ENCODE measurements at places on chromosomes 3 and 15.
A peak's percentile ranks its signal among the peaks of the same experiment; 100 is the strongest.

- DNase-seq, result no peak
Measured at GRCh38 chr15:83192742-83193141, 14.9 kb downstream of the HDGFL3 start.

DNA sequence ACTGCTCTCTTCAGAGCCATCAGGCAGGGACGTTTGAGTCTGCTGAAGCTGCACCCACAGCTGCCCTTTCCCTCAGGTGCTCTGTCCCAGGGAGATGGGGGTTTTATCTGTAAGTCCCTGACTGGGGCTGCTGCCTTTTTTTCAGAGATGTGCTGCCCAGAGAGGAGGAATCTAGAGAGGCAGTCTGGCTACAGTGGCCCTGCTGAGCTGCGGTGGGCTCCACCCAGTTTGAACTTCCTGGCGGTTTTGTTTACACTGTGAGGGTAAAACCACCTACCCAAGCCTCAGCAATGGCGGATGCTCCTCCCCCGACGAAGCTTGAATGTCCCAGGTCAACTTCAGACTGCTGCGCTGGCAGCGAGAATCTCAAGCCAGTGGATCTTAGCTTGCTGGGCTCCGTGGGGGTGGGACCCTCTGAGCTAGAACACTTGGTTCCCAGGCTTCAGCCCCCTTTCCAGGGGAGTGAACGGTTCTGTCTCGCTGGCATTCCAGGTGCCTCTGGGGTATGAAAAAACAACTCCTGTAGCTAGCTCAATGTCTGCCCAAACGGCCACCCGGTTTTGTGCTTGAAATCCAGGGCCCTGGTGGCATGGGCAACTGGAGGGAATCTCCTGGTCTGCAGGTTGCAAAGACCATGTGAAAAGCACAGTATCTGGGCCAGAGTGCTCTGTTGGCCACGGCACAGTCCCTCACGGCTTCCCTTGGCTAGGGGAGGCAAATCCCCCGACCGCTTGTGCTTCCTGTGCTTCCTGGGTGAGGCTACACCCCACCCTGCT, 21.1 kb upstream of the ST6GAL1 start:
- DNase-seq, result no peak

DNA sequence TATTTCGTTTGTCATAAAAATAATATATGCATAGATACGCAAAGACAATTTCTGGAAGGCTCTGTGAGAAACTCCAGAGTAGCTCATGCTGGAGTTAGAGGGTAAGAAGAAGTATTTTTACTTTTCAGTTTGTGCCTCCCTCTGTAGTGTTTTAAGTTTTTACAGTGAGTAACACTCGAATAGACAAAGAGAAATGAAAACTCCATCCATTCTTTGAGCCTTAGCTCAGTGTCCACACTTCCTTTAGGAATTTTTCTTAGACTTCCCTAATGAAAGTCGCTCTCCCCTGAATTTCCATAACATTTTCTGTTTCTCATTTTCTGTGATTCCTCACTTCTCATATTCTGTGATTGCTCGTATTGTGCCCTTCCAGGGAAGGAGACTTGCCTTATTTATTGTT, 2.1 kb downstream of the BLOC1S6 start:
- DNase-seq, result no peak

DNA sequence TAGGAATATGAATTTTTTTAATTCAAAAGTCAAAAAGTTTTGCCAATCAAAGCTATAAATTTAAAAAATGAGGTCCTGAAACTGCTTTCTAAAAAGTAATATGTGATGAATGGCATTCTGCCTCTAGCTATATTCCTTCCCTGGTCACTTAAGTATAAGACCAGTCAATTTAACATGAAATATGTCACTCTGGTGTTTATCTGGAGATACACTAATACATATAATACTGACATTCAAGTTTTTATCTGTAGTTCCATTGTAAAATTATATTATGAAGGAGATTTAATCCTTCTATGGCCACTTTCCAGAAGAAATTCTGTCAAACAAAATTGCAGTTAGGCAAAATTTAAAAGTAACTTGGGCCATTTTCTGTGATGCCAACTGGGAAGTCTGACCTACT, 236.8 kb downstream of the CNTN3 start:
- DNase-seq, result no peak

- peak; percentile 42 for DNase-seq
Measured at GRCh38 chr15:38414357-38414756, 39.6 kb upstream of the FAM98B start.

DNA sequence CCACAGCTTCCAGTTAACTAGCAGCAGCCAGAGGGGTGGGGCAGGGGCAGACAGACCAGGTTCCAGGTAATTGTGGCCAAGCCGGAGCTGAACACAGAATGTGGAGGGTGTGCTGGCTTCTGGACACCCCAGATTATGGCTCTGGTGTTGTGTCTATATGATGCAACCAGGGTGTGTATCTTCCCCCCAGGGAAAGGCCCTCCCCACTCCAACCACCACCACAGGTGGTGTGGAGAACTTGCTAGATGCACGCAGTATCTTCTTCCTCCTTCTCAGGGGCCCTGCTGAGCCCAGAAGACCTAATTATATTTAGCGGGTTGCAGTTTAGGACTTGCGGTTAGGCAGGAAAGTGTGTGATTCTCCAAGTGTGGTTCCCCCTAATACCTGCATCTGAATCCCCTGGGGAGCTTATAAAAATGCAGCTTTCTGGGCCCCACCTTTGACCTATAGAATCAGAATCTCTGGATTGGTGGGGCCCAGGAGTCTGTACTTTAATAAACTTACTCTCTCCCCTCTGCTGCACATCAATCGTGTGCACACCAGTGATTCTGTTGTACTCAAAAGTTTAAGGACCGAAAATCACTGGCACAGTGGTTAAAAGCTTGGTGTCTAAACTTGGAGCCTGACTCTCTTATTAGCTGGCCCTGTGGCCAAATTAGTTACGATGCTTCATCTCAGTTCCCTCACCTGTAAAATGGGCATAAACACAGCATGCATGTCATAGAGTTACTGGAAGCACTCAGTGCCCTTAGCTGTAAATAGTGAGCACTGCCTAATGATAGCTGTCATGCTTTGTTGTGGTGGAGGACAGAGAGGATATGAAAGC, 379.1 kb upstream of the PROK2 start:
- no peak for DNase-seq

- DNase-seq, result no peak
Measured at GRCh38 chr3:10627884-10628572, 122.6 kb upstream of the ATP2B2 start.

GRCh38 chr3:13976469-13976868, 96.6 kb upstream of the WNT7A start:
- DNase-seq, result no peak

- no peak for DNase-seq
Measured at GRCh38 chr15:74767167-74768098, 14.4 kb upstream of the CSK start.
